ENCODE measurements at places on chromosomes 5 and 9. TPM values are rescaled to one million over a fixed set of nuclear protein-coding genes. Genes with fewer than 3 reads are reported as not detected.

CCDC183 gene
- 3.0 TPM for total RNA-seq

PCDHB8 gene
- not detected for total RNA-seq

C7 gene
- total RNA-seq = not detected

CSF2 gene
- not detected for total RNA-seq

C6 gene
- total RNA-seq = not detected

MARCOL gene
- not detected for total RNA-seq
